ENCODE measurements at places on chromosomes 13 and 19.

DNA sequence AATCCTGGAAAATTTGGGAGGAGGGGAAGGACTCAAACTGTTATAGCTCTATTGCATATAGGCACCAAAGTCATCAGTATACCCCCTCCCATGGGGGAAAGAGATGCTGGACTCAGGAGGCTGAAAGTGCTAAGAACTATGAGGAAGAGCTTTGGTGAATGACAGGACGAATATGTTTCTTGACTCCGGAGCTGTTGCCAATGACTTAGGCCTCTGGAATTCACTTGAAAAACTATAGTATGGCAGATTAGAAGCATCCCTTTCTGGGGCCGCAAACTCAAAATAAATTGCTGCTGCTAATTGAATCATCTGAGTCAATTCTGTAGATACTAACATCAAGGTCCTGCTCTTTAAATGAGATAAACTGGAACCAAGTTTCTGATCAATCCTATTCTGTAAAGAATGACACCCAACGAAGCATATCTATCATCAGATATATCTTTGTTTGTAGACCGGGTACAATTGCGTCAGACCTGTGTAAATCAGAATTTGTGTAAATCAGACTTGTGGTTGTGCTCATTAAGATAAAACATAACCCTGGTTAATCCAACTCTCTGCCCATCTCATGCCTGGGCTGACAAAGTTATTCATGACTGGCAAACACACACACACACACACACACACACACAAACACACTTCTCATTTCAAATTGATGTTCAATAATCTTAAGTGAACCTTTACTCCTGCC lies 1793.8 kb upstream of the PCDH20 start:
- no peak for DNase-seq

- no peak for DNase-seq
Measured at GRCh38 chr13:41370736-41371135, 59.7 kb downstream of the NAA16 start.

- DNase-seq = no peak
Measured at GRCh38 chr13:37364007-37364406, 234.6 kb downstream of the POSTN start.

GRCh38 chr19:42850981-42851717 lies 28.4 kb downstream of the PSG1 start:
- no peak for DNase-seq

GRCh38 chr19:11221082-11221598 lies 18.3 kb upstream of the ANGPTL8 start:
- no peak for DNase-seq

- DNase-seq = no peak
Measured at GRCh38 chr13:19961924-19962323, 3.4 kb downstream of the ZMYM2 start.

DNA sequence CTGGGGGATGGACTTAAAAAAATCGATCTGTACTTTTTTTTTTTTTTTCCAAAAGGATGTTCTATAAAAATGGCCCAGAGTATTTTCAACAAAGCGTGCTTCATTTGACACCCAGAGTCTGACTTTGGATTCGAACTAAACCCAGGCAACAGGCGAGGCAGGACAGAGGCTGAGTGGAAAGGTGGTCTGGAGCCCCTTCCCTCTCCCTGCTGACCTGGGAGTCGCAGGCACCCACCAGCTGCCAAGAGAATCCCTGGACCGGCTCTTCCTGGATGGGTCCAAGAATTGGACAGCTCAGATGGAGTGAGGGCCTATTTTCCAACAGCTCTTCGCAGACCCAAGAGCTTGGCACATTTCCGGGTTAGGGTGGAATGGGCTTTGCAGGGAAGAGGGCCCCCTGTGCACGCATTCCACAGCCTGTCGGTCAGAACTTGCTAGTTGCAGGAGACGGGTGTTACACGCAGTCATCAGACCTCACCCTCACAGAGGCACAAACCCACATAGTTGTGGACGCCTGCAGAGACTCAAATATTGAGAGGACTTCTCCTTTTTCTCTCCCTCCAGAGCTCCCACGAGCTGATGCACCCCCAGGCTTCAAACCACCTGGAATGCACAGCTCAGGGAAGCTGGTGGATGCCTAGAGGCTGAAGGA lies 15.2 kb downstream of the KCTD15 start:
- no peak for DNase-seq

GRCh38 chr19:48654299-48655059 lies 8.5 kb upstream of the CA11 start:
- no peak for DNase-seq

- DNase-seq = no peak
Measured at GRCh38 chr13:40697711-40698110, 31.3 kb upstream of the FOXO1 start.

GRCh38 chr19:4638828-4639530 lies at the start of gene TNFAIP8L1:
TSS of gene TNFAIP8L1 (plus strand) at chr19:4639516. CDS start at chr19:4651870, 12,354 bp downstream.
- peak; percentile 98 for DNase-seq

- DNase-seq = no peak
Measured at GRCh38 chr19:43667126-43667875, 2.7 kb downstream of the PLAUR start.

- no peak for DNase-seq
Measured at GRCh38 chr13:28495538-28496187, 735 bp upstream of the FLT1 start.

GRCh38 chr19:29084266-29084665 lies 128.7 kb downstream of the UQCRFS1 start:
- no peak for DNase-seq

DNA sequence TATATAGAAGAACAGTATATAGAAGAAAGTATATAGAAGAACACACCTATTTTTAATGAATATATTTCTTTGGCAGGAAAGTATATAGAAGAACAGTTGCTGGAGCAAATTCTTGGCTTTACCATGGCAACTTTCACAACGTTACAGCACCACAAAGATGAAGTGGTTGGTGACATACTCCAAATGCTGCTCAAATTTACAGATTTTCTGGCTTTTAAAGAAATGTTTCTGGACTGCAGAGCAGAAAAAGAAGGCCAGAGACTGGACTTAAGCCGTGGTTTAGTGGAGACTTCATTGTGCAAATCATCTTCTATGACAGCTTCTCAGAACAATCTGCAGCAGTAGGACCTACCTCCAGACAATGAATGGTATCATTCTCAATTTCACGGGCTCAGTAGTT lies 24.3 kb upstream of the RFXAP start:
- no peak for DNase-seq

DNA sequence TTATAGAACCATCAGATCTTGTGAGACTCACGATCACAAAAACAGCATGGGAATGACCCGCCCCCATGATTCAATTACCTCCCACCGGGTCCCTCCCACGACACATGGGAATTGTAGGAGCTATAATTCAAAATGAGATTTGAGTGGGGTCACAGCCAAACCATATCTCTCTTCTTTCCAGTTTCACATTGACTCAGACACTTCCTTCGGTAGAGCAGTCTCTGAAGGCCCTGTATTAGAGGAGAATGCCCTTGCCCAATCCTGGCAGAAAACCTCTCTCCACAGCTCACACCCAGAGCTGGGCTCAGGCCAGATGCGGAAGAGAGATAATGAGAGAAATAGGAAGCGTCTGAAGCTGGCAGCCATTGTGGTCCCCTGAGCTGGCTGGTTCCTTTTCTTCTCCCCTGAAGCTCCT lies 72.4 kb upstream of the CLDN10 start:
- no peak for DNase-seq

DNA sequence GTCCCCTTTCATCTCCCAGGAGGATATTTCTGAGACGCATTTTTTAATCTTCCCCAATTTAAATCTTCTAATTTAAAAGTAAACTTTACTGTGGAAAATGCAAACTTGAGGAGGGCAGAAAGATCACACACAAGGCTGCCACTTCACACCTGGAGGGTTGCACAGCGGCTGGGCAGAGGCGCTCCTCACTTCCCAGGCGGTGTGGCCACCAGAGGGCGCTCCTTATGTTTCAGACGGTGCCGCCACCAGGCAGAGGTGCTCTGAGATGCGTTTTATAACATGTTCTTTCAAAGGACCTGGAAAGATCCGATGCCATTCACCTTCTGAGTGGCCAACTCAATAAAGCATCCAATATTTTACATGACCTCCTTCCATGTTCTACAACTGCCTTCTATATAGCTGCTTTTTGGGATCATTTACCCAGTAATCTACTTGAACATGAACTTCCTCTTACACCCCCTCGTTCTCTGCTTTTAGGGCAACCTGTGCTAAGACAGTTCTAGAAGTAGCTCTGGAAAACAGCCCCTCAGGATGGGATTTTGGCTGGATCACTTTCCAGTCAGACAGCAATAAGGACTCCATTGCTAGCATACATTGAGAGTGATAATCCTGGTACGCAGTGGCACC lies 14.8 kb upstream of the MTUS2 start:
- DNase-seq = no peak

DNA sequence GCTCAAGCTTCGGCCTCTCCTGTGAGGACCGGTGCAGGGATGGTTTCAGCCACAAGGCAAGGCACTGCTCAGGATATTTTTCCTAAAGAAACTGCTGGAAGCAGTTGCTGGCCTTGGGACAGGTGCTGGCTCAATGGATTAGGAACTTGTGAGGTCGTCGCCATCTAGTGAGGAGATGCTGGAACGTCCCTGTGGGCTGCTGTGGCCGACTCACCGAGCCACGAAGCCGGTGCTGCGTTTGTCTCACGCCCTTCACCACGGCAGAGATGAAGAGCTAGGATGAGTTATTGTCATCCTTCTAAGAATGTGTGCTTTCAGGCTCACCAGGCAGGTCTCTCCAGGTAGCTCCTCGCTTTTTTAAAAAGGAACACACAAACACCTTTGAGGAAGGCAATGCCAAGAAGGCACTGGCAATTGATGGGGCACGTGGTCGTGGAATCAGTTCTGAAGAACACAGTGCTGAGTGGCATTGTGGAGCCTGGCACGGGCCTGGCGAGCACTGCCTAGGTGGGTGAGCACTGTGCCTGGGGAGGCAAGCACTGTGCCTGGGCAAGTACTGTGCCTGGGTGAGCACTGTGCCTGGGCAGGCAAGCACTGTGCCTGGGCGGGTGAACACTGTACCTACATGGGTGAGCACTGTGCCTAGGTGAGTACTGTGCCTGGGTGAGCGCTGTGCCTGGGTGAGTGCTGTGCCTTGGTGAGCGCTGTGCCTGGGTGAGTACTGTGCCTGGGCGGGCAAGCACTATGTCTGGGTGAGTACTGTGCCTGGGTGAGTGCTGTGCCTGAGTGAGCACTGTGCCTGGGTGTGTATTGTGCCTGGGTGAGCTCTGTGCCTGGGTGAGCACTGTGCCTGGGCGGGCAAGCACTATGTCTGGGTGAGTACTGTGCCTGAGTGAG lies 140.4 kb downstream of the TEX29 start:
- no peak for DNase-seq

DNA sequence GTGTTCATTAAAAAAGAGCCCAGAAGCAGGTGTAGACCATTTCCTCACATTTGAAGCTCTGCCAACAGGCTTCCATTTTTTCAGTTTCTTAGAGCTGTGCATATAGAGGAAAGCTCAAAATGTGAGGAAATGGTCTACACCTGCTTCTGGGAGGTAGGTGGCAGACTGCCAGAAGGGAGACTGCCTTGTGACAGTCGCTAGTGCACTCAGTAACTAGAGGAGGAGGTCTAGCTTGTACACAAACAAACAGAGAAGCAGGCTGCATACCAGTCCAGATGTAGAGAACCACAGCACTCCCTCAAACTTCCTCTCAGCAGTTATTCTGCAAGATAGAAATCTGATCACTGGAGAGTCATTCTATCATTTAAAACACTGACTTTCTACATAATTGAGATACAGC lies 800.2 kb downstream of the EFNB2 start:
- DNase-seq = no peak

DNA sequence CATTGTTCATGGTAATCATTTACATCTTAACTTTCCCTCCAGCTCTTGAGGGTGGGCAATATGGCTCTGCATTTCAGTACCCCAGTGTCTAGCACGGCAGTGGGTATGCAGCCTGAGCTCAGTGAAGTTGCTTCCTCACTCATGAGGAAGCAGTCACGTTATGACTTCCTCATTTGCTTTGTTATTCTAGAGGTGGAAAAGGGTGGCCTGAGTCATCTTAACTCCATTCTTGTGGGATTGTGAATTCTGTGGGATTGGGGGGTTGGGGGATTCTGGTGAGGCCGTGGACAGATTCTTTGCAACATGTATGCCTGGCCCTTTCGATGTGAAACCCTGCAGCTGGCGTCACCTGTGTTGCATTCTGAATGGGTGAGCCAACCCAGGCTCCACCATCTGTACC lies 406.7 kb upstream of the ZNF507 start:
- no peak for DNase-seq

- DNase-seq = no peak
Measured at GRCh38 chr13:45510672-45511071, 45.9 kb downstream of the COG3 start.

- DNase-seq = no peak
Measured at GRCh38 chr13:50576156-50576555, 267.3 kb downstream of the DLEU7 start.

GRCh38 chr13:99871249-99871898 lies 100.2 kb downstream of the ZIC5 start:
- DNase-seq = no peak

DNA sequence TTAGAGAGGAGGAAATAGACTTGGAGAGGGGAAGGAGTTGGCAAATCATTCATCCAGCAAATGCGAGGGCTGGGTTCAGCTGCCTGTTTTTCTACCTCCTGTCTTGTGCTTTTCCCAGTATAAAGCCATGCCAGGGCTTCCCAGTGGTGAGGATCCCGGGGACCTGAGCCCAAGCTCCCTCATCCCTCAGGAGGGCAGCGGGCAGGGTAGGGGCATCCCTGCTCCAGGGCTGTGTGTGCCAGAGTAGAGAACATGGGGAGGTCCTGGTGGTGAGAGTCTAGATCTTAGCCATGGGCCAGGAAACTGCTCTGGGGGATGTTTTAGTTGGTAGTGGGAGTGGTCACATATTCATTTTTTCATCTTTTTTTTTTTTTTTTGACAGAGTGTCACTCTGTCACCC lies 43.6 kb downstream of the GPR12 start:
- DNase-seq = no peak

DNA sequence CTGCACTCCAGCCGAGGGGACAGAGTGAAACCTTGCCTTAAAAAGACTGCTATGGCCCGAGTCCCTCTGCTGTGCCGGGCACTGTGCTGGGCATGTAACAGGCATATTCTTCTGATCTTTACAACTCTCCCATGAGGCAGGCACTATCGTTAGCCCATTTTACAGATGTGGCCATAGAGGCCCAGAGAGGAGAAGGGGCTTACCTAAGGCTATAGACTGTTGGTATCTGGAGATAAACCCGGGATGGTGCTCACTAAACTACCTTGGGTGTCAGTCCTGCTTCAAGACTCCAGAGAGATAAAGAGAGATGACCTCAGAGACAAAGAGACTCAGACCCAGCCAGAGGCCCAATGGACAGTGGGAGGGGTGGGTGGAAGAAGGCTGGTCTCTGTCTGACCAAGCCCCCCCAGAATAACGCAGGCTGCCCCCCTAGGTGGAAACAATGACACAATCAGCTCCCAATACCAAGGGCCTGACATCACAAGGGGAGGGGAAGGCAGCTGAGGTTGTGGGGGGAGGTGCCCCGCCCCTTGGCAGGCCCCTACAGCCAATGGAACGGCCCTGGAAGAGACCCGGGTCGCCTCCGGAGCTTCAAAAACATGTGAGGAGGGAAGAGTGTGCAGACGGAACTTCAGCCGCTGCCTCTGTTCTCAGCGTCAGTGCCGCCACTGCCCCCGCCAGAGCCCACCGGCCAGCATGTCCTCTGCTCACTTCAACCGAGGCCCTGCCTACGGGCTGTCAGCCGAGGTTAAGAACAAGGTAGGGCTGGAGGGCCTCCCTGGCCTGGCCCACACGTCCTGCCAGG lies at the start of gene CNN1:
Gene CNN1 (plus strand): TSS at position 620 of the 805 bp plus-strand sequence. CDS start 77 bp downstream, at position 697.
- no peak for DNase-seq

GRCh38 chr19:14530005-14530348 lies 583 bp downstream of the TECR start:
- DNase-seq = no peak

GRCh38 chr19:35784503-35785338 lies 9.4 kb downstream of the ARHGAP33 start:
- DNase-seq = no peak
